ENCODE measurements at places on chromosomes 2 and 18. TPM values are rescaled to one million over a fixed set of nuclear protein-coding genes. Genes with fewer than 3 reads are reported as not detected.

DNA sequence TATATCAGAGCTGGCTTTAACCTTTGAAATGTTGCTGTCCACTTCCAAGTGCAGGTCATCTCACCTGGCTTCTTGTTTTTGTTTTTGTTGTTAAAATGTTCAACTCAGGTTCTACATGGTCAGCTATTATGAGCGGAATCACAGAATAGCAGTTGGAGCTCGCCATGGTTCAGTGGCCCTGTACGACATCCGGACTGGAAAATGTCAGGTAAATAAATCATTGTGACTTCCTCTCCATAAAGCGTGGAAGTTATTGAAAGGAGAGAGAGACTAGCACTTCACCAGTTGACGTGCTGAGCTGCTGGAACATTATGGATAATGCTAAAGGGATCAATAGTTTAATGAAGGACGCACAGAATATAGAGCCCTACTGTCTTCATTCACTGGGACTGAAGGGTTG, 184.6 kb upstream of the BOD1L2 start:
- DNase-seq: no peak

GRCh38 chr2:85237849-85238565, 89.8 kb downstream of the TGOLN2 start:
- DNase-seq: no peak

DNA sequence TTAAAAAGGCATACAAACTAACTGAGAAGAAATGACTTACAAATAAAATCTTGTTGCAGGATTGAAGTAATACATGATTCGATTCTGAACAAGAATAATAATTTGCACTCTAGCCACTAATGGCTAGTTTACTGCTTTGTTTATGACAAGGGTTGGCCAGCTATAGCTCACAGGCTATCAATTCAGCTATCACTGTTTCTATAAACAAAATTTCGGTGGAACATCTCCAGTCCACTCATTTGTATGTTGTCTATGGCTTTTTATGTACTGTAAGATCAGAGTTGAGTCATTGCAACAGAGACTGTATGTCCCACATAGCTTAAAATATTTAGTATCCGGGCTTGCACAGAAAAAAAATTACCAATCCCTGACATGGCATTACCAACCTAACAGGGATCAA, 543.7 kb upstream of the CNTNAP5 start:
- DNase-seq: no peak

Gene CAPN14
- total RNA-seq: 0.22 TPM
